ENCODE measurements at places on chromosomes 7 and 10. TPM values are rescaled to one million over a fixed set of nuclear protein-coding genes. Genes with fewer than 3 reads are reported as not detected.

DNA sequence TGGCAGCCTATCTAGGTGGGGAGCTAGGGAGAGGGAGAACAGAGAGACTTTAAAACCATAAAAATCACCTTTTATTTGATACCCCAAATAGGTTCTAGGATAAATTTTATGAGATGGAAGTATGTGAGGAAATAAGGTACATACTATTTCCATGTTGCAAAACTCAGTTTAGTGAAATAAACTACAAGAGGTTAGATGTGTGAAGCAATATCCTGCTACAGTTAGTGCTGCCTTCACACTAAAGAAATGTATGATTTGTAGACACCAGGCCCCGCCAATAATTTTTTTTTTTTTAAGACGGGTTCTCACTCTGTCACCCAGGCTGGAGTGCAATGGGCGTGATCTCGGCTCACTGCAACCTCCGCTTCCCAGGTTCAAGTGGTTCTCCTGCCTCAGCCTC is 34.4 kb upstream of the RSBN1L start:
- DNase-seq, result no peak

The PNLIPRP2 gene
- total RNA-seq, result not detected

DNA sequence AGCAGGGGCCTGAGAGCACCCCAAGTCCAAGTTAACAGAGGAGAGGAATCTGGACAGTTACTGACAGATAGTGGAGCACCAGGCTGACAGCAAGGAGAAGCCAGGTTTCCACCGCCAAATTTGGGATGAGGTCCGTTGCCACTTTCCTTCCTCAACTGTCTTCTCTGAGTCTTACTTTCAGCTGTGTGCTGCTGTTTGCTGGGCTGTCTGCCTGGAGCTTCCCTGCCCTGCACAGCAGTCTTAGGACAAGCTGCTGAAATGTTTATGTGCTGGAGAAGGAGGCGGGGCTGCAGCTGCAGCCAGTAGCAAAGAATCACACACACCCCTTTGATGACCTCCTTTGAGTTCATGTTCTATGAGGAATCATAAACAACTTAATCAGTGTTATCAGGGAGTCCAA is 17.4 kb upstream of the CYP3A7 start:
- no peak for DNase-seq

The PKD2L1 gene
- 0.10 TPM for total RNA-seq

The ODAD2 gene
- total RNA-seq, result not detected

DNA sequence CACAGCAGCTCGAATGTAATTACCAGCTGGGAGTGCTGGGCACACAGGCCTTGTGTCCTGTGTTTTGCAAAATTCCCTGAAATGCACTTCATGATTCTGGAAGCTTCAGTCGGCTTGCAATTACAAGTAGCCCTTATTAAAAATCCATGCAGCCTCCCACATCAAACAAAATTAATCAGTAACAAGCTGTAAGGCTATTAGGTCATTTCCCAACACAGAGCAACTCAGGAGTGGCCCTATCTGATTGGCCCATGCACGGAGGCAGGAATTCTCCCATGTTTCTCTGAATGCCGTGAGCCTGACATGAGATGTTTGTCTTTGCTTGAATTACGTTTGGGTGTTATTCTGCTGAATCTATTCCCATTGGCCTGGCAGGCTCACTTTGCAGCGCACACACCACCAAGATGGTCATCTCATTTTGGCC is 36.9 kb downstream of the FOXL3 start:
- DNase-seq, result no peak

GRCh38 chr10:63013755-63014154 is 119.4 kb upstream of the NRBF2 start:
- no peak for DNase-seq

GRCh38 chr7:152462995-152463708 is 27.3 kb upstream of the KMT2C start:
- no peak for DNase-seq

DNA sequence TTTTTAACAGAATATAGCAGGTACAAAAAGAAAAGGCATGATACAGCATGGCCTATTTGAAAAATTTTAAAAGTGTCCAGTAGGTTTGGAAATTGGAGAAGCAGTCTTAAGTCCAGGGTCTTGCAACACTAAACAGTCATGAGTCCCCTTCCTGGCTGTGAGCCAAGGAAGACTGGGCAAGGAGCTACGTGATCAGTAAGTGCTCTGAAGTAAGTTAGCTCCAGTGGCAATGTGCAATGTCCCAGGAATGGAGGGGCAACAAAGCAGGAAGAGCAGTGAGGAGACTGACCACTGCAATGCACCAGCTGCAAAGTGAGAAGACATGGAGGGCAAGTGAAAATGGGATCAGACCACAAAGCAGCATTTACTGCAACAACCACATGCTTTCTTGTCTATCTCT is 72.9 kb upstream of the GRID1 start:
- DNase-seq, result no peak

DNA sequence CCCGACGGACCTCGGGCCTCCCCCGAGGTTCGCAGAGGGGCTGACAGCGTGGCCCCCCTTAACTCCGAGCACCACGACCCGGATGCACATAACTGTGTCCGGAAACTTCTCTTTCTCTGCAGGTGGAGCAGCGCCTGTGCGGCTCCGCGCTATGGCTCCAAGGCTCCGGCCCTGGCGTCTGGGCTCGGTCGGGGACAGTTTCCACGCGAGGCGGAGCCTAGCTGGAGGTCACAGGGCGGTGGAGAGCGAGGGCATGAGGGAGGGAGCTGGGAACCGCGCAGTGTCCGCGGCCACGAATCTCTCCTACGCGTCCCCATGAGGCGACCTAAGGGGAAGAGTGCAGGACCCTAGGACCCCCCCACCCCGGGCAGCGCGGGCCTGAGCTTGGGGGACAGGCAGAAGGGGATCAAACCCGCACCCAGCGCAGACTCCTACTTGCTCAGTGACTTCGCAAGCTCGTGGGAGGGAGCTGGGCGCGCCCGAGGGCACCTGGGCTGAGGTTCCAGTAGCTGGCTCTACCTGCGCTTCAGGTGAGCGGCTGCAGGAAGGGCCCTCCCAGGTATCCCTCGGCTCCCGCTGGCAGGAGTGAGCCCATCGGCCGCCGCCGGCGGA is 8.6 kb upstream of the MNX1 start:
- no peak for DNase-seq

The PHKG1 gene
- total RNA-seq, result 2.0 TPM

The KLLN gene
- 0.79 TPM for total RNA-seq

The EPHB6 gene
- total RNA-seq, result 7.0 TPM

The MRC1 gene
- not detected for total RNA-seq

GRCh38 chr7:266851-267840 is 22.8 kb upstream of the FOXL3 start:
- DNase-seq, result peak; percentile 27

DNA sequence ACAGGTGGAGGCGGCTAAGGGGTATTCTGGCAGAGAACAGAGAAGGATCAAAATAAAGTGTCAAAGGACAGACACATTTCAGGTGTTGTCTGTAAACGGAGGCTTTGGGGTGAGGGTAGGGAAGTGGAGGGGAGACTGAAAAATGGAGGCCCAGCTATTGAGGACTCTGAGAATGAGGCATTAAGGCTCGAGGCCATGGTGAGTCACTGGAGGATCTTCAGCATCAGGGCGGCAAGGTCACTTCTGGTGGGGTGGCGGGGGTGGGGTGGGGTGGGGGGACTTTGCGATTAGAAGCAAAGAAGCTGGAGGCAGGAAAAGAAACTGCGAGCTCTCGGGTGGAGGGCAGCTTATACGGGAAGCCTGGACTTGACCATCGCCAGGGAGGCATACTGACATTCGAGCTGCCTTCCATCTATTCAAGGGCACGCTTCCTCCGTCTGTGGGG is 58.4 kb upstream of the PCGF5 start:
- DNase-seq, result peak; percentile 24

DNA sequence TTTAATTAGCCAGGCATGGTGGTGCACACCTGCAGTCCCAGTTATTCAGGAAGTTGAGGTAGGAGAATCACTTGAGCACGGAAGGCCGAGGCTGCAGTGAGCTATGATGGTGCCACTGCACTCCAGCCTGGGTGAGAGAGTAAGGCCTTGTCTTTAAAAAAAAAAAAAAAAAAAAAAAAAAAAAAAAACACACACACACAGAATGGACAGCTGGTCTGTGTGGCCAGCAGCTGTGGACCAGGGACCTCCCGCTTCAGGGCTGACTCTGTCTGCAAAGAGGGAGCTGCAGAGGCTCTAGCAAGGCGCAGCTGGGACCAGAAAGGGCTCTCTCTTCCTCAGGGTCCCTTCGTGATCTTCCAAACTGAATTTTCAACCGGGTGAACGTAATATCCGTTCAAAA is 53.6 kb upstream of the DNAAF5 start:
- DNase-seq, result no peak
